ENCODE measurements at places on chromosomes 12 and 14.
A peak's percentile ranks its signal among the peaks of the same experiment; 100 is the strongest.

GRCh38 chr14:77649326-77649725, 32.9 kb upstream of the SPTLC2 start:
- DNase-seq: no peak

DNA sequence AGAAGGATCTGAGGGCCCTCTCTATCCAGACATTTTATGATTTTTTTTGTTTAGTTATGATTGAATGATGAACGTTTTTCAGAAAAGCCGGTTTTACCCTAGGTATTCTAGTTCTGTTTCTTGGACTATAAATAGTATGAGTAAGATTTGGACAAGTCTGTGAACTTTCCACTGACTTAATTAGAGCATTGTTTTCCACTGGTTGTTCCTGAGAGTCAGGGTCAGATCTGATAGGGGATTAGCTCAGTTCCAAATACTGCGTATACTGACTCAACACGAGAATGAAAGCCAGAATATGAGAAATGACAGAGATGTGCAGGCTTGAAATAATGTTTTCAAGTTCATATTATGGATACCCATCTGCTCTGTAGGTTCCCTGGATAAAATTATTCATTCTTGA, 361.6 kb downstream of the AEBP2 start:
- DNase-seq: no peak

GRCh38 chr14:20681348-20682126, 2.8 kb upstream of the RNASE4 start:
- DNase-seq: peak; percentile 93

DNA sequence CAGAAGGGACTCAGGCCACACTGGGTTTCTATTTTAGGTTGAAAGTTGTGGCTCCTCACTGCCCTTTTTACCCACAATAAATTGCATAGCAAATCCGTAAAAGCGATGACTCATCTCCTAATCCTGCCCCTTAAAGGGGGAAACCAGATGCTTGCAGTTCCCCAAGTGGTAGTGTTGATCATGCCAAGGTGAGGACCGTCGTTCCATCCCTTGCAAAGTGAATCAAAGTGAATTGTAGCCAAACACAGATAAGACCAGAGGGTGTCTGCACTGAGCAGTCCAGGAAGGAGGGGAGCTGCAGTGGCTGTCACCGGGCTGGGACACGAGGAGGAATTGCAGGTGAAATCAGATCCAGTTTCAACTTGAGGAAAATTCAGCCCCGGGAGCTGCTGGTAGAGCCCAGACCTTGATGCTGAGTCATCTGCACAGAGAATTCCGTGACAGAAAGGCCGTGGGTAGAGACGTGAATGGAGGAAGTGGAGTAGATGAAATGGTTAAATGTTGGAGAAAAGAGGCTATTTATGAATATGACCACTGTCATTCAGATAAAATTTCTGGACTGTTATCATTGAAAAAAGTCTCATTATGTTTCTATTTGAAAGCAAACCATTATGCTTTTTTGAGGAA, 44.2 kb upstream of the MMP17 start:
- DNase-seq: peak; percentile 94

DNA sequence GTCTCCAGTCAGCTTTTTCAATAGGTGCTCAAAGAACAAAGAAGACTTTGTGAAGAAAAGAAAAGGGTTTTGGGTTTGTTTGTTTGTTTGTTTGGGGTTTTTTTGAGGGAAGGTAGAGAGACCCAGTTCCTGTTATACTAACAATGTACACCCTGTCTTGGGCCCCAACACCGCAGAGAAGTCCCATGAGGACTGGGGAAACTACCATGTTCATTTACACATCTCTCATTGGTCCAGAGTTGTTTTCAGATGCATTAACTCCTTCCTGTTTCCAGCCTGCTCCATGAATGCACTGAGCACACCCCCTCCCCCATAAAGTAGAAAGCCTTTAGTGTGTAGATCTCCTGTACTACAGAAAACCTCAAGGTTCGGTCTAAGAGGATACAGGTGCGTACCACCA, 51.1 kb upstream of the SLC8A3 start:
- DNase-seq: no peak

GRCh38 chr14:78700236-78700635, 530.1 kb downstream of the NRXN3 start:
- DNase-seq: peak; percentile 39

DNA sequence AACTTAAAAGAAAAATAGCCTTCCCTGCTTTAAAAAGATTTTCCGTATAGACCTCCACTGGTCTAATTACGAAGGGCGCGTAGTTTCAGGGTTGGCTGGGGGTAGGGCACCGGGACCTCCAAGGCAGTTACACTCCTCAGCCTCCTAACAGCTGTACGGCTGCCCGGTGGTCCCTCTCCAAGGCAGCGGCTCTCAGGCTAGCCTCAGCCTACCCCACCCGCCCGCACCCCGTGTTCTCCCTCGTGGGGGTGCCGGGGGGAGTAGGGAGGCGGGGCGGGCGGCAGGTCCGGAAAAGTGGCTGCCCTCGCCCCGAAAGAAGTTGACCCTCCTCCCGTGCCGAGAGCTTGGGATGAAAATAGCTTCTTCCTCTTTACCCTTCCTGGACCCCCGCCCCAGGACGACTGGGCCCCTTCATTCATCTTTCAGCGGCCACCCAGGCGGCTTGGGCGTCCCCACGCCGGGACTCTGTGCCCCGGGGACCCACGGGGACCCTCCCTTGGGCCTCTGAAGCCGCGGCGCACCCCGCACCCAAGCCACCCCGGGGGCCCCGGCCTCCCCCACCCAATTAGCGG, 991 bp upstream of the RCOR1 start:
- DNase-seq: peak; percentile 21

DNA sequence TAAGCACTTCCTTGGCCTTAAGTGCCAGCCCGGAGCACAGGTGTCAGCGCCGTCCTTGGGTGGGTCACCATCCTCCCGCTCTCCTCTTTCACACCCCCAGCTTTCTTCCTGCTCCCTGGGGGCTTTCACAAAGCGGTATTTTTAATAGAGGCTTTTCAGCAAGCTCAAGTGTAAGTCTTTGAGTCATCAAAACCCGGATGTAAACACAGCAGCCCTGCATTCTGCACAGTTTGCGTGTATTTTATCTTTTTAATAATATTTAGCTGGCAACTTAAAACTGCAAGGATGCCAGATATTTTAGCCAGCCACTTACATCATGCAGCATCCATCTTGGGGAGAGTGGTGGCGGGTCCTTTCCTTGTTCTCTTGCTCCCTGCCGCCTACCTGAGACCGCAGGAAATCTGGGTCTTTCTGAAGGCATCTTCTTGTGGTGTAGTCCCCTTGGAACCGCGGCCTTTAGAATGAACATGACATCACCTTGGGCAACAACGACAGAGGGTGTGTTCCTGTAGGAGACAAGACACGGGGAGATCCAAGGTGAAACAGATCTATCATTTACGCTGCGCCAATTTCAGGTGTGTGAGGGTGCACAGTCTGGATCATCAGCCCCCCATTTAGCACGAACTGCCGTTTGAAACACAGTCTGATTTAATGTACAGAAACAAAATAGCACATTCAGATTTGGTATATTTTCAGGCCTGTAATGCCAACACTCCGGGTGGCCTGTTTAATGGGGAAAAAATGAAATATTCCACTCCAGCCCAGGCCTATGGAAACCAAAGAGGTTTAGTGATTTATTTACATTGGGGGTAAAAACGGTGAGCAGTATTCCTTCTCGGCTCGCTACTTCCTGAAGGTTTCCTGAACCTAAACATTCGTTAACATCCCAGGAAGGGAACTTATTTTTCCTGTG, 12.5 kb upstream of the IRF2BPL start:
- no peak for DNase-seq

DNA sequence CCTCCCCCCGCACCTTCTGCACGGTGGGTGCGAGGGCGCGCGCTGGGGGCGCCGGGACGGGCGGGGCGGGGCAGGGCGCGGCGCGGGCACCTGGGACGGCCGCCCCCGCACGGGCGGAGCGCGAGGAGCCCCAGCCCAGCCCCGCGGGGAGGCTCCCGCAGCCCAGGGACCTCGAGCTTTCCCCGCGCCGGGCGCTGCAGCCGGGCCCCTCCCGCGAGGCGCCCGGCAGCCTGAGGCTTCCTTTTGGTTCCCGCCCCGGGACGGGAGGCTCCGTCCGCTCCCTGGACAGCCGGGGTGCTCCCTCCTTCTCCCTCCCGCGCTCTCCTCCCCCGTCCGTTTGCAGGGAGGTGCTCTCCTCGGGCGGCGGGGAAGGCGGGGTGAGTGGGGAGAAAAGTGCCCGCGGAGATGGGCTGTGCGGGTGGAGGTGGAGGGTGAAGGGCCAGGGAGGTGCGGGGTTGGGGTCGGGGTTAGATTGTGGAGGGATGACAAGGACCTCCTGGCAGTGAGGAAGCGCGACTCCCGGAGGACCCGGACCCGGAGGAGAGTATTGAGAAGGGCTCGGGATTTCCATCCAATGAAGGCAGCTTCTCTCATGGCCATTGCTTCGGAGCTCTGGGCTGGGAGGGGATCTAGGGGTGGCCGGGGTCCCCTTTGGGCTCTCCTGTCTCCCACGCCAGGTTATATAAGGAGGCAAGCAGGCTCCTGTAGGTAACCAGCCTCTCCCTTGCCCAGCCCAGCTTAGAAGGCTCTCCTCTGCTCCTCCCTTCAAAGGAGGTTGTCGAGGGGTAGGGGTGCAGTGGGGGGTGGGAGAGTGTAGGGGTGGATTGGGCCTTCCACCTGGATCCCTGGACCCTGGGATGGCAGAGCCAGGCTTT, 645 bp downstream of the JDP2 start:
- no peak for DNase-seq

- no peak for DNase-seq
These were observed 80.4 kb downstream of the EML1 start for GRCh38 chr14:99873653-99874052.

GRCh38 chr14:85052646-85053045, 477.3 kb upstream of the FLRT2 start:
- no peak for DNase-seq

- peak; percentile 10 for DNase-seq
These were observed 1.3 kb downstream of the CHST11 start for GRCh38 chr12:104457746-104458693.

- DNase-seq: no peak
These were observed 1.7 kb upstream of the DCD start for GRCh38 chr12:54649825-54650224.
